Esophagus squamous epithelium (tissue), 5 donors: ENCODE measurements at places on chromosomes 16 and 17.

- H3K4me1 ChIP-seq = no peaks in the 10 kb centered on the region
- no peaks in the 10 kb centered on the region for H3K36me3 ChIP-seq
- H3K4me3 ChIP-seq = no peak overlapping the region
- no peak overlapping the region for H3K27ac ChIP-seq
- no peaks in the 10 kb centered on the region for H3K27me3 ChIP-seq
These were observed 121.1 kb downstream of the SPACA3 start for GRCh38 chr17:33112763-33113162.

DNA sequence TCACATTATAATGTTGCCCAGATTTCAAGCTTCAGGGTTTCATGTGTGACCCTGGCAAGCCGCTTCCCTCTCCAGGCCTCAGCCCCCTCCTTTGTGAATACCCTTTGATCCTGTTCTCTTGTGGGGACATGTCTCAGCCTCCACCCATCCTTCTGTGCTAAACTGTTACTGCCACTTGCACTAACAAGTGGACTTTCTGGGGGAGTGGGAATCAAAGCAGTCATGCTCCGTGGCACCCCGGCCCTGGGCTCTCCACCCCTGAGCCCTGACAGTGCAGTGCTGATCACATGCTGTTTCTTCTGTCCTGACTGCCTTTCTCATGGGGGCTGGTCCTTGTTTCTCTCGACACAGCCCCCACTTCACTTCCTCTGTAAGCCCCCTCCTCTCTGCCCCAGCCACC, 9.7 kb upstream of the DCAF7 start:
- H3K36me3 ChIP-seq = no peaks in the 10 kb centered on the region
- H3K27ac ChIP-seq = no peak overlapping the region
- peaks cover 47% of the 10 kb centered on the region for H3K27me3 ChIP-seq
- peaks cover 8% of the 10 kb centered on the region for H3K4me1 ChIP-seq
- no peak overlapping the region for H3K4me3 ChIP-seq

DNA sequence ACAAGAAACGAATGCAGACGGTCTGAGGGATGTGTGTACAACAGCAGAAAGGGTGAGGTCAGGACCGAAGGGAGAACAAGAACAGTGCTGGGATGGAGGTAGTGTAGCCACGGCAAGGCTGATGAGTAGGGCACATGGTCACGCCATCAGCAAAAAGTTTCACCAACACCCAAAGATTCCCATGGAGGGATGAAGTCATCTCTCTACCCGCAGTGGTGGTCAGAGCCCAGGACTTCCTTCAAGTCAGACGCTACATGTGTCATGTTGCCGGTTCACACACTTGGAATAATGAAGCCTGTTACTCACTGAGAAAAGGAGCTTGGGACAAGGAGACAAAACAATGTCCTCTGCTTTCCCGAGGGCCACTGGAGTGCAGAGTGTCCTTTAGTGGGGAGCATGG, 79.7 kb downstream of the SALL1 start:
- H3K27me3 ChIP-seq = no peaks in the 10 kb centered on the region
- H3K27ac ChIP-seq = no peak overlapping the region
- no peaks in the 10 kb centered on the region for H3K36me3 ChIP-seq
- no peaks in the 10 kb centered on the region for H3K4me1 ChIP-seq

GRCh38 chr16:20410121-20410723, 888 bp downstream of the ACSM5 start:
- no peak overlapping the region for H3K4me3 ChIP-seq
- H3K4me1 ChIP-seq = no peaks in the 10 kb centered on the region
- DNase-seq = no peak
- H3K27ac ChIP-seq = no peak overlapping the region
- no peaks in the 10 kb centered on the region for H3K36me3 ChIP-seq

DNA sequence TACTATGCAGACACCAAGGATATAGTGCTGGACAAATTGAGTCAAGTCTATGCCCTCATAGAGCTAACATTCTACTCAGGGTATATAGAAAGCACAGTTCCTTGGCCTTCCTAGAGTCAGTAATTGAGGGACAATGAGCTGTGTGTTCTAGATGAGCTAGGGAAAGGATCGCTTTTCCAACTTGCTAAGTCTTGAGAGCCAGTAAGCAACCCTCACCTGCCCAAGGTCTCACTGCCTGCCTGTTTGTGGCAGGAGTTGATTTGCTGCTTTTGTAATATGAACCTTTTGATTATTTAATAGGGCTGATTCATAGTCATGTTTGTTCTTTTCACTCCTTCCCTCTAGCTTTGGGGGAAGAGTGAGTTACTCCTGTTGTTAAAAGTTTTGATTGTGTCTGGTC, 6.5 kb downstream of the DDX42 start:
- H3K4me1 ChIP-seq = peaks cover 90% of the 10 kb centered on the region
- no peaks in the 10 kb centered on the region for H3K27me3 ChIP-seq
- H3K27ac ChIP-seq = peak overlapping the region; percentile 51
- H3K36me3 ChIP-seq = peaks cover 62% of the 10 kb centered on the region
- no peak for DNase-seq
- H3K4me3 ChIP-seq = no peak overlapping the region

DNA sequence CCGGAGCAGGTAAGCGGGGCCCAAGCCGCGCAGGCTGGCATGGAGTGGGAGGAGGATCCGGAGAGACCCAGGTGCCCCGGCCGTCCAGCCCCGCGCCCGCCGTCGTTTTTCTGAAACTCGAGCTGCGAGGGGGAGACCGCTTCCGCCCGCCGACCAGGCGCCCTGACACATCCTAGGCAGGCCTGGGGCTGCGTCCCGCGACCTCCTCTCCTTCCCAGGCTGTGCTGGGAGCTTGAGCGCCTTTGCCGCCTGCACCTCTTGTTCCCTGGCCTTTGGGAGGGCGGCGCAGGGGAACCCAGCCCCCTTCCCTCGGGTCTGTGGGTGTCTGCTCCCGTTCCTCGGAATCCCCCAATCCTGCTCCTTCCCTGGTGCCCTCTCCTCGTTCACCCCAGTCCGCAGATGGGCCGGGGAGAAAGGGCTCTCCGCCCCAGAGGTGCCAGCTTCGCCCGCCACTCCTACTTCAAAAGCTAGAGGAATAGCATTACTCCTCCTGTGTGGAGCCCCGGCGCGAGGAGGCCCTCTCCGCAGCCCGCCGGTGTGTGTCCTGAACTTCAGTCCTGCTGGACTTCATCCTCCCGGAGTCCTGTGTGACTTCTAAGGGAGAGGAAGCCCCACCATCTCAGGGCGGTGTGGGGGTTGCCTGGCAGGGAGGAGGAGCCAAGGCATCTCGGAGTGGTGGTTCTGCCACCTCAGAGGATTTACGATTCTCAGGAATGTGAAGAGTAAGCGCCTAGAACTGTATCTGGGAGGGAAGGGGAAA, 1.0 kb downstream of the NHERF1 start:
- peaks cover 13% of the 10 kb centered on the region for H3K36me3 ChIP-seq
- H3K4me3 ChIP-seq = peak overlapping the region; percentile 86
- peaks cover 95% of the 10 kb centered on the region for H3K4me1 ChIP-seq
- peak overlapping the region; percentile 93 for H3K27ac ChIP-seq

GRCh38 chr16:53132406-53132805, 77.6 kb downstream of the CHD9 start:
- H3K36me3 ChIP-seq = no peaks in the 10 kb centered on the region
- no peaks in the 10 kb centered on the region for H3K27me3 ChIP-seq
- peak overlapping the region; percentile 86 for H3K4me3 ChIP-seq
- peaks cover 35% of the 10 kb centered on the region for H3K4me1 ChIP-seq
- peak overlapping the region; percentile 93 for H3K27ac ChIP-seq

DNA sequence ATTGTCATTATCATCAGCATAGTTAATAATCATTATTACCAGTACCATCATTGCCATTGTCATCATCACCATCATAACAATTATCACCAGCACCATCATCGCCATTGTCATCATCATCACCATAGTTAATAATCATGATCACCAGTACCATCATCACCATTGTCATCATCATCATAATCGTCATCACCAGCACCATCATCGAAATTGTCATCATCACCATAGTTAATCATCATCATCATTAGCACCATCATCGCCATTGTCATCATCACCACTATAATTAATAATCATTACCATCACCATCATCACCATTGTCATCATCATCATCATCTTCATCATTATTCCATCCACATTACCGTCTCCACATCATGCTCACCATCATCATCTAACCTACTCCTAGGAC, 13.5 kb downstream of the PDILT start:
- H3K36me3 ChIP-seq = no peaks in the 10 kb centered on the region
- peaks cover 14% of the 10 kb centered on the region for H3K27me3 ChIP-seq
- no peaks in the 10 kb centered on the region for H3K4me1 ChIP-seq
- no peak overlapping the region for H3K4me3 ChIP-seq
- no peak for DNase-seq

GRCh38 chr16:79805621-79806020, 205.1 kb upstream of the MAF start:
- peaks cover 7% of the 10 kb centered on the region for H3K4me1 ChIP-seq
- H3K36me3 ChIP-seq = no peaks in the 10 kb centered on the region
- H3K4me3 ChIP-seq = no peak overlapping the region
- H3K27me3 ChIP-seq = no peaks in the 10 kb centered on the region

DNA sequence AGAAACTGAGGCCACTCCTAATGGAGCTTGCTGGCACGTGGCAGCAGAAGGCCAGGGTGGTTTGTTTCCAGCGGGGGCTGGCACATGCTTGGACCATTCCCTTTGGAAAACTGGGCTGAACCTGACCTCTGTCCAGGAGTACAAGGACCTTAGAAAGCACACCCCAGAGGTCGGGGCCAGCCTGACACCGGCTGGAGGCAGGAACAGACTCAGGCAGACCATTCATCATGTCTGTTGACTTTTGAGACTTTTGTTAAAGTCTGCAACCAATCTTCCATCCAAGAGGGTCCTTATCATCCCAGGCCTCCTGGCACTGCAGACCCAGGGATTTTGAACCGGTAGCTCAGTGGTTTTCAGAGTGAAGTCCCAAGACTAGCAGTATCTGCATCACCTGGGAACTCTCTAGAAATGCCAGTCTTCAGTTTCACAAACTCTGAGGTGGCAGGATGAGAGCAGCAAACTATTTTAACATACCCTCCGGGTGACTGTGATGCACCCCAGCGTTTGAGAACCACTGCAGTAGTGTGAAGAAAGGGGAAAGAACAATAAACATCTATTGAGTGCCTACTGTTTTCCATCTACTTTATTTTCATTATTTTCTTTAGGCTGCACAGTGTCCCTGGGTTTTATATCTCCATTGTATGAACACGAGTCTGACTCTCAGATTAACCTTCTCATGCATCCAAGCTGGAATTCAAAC, 145.3 kb upstream of the PLCG2 start:
- H3K36me3 ChIP-seq = peaks cover 5% of the 10 kb centered on the region
- no peaks in the 10 kb centered on the region for H3K27me3 ChIP-seq
- no peak overlapping the region for H3K4me3 ChIP-seq
- peaks cover 83% of the 10 kb centered on the region for H3K4me1 ChIP-seq
- no peak for DNase-seq

DNA sequence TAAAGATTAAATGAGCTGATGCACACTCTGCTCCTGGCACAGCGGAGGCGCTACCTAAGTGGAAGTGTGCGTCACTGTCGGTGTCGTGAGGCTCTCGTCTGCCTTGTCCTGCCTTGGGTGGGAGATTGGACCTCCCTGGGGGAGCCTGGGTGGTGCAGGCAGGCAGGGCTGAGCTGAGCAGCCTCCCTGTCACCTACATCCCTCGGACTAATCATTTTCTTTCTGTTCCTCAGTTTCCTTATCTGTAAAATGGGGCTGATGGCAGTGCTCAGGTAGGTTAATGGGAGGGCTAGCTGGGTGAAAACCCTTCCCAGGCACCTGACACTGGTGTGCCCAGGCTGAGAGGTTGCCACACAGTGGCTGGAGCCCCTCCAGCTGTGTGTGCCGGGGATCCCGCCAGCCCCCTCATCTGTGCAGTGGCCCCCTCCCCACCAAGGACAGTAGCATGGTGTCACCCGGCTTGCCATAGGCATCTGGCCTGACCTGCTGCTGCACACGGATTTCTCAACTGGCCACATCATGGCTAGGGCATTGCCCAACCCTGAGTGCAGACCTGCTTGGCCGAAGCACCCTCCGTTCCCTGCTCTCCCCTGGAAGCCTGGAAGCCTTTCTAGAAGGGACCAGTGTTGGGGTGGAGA, 4.3 kb downstream of the ADCY7 start:
- peaks cover 73% of the 10 kb centered on the region for H3K4me1 ChIP-seq
- H3K27ac ChIP-seq = no peak overlapping the region
- no peak overlapping the region for H3K4me3 ChIP-seq
- no peak for DNase-seq
- no peaks in the 10 kb centered on the region for H3K27me3 ChIP-seq
- H3K36me3 ChIP-seq = no peaks in the 10 kb centered on the region

DNA sequence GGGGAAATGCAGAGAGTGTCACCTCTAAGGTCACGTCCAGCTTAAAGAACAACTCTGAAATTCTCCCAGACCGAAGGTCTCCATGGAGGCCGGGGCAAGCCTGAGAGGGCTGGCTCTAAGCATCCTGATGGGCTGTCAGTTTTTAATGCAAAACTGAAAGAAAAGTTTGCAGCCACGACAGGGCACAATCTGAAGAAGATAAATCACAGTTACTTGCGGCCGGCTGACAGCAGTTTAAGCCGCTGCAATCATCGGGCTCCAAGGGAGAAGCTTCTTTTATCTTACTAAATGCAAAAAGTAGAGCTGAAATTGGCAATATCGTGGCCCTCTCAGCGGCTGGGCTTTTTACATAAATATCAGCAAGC, 168.8 kb downstream of the CYLD start:
- H3K4me1 ChIP-seq = peaks cover 2% of the 10 kb centered on the region
- no peak for DNase-seq
- H3K27me3 ChIP-seq = no peaks in the 10 kb centered on the region
- no peaks in the 10 kb centered on the region for H3K36me3 ChIP-seq

DNA sequence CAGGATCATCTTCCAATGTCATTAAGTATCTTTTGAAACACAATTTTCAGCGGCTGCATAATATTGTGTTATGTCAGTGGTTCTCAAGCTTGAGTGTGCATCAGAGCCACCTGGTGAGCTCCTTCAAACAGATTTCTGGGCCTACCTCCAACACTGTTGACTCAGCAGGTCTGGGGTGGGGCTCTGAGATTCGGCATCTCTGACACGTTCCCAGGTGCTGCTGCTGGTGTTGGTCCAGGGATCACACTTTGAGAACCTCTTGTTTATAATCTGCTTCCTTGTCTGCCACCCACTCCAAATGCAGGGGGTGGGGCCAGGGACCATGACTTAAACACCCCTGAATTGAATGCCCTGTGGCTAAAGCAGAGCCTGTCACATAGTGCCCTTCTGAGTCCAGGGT, 73.8 kb upstream of the HNF1B start:
- DNase-seq = no peak
- H3K27ac ChIP-seq = no peak overlapping the region
- H3K36me3 ChIP-seq = no peaks in the 10 kb centered on the region
- no peak overlapping the region for H3K4me3 ChIP-seq
- no peaks in the 10 kb centered on the region for H3K27me3 ChIP-seq
- H3K4me1 ChIP-seq = no peaks in the 10 kb centered on the region
